ENCODE measurements at places on chromosomes 7 and 10. TPM values are rescaled to one million over a fixed set of nuclear protein-coding genes. Genes with fewer than 3 reads are reported as not detected.

- DNase-seq = no peak
Measured at GRCh38 chr10:110211465-110211843, 4.0 kb downstream of the MXI1 start.

- DNase-seq = no peak
Measured at GRCh38 chr10:22854935-22855421, 72.9 kb upstream of the ARMC3 start.

DNA sequence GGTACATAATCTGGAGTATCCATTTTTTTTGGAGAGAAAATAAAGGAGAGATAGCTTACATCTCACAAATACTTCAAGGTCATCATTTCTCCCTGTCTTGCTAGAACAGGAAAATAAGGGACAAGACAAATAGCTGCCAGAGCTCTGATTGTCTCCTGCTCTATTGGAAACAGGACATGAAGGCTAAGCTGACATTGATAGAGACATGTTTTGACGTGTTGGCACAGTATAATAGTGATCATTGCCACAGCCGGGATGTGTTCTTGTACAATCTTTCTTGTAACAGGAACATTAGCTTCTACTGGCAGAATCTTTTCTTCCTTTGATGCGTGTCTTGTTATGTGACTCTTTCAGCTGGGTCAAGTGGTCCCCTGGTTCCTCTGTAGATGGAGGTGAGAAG is 279.3 kb upstream of the MTPN start:
- no peak for DNase-seq

GPR26 gene
- total RNA-seq = not detected

SEMA4G gene
- total RNA-seq = 0.31 TPM
